ENCODE measurements at places on chromosomes 7 and 10.

- DNase-seq = no peak
These were observed 104.7 kb upstream of the ARMC3 start for GRCh38 chr10:22823109-22823508.

- no peak for DNase-seq
These were observed 17.7 kb upstream of the TTYH3 start for GRCh38 chr7:2613931-2614600.

GRCh38 chr7:74173074-74173473, 1.1 kb upstream of the EIF4H start:
- no peak for DNase-seq

GRCh38 chr10:16527452-16527851, 5.8 kb upstream of the C1QL3 start:
- no peak for DNase-seq

GRCh38 chr10:75226656-75227055, 9.1 kb downstream of the COMTD1 start:
- no peak for DNase-seq

DNA sequence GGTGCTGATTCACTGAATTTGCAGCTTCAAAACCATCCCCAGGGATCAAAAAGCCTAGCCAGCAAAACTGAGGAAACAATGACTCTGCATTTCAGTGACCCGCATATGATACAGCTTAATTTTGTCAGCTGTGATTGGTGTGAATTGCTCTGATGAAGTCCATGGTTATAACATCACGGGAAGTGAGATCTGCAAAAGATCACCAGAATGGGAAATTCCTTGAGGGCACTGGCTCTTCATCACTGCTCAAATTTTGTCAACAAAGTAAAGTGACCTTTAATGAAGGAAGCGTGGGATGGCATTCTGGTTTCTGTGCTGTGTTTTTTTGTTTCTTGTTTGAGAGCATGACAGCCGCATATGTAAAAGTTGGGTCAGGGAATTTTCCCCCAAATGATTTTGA, 745.9 kb downstream of the GATA3 start:
- DNase-seq = no peak

All from central memory CD8-positive, alpha-beta T cell (primary cell).